Thymus (tissue), 14 donors: ENCODE measurements at places on chromosomes 2 and 18. TPM values are rescaled to one million over a fixed set of nuclear protein-coding genes. Genes with fewer than 3 reads are reported as not detected.

GRCh38 chr2:35973737-35974132 lies 381.8 kb upstream of the CRIM1 start:
- DNase-seq: no peak

- DNase-seq: no peak
Measured at GRCh38 chr2:231879216-231879615, 47.0 kb downstream of the NPPC start.

Gene SLC4A5
- 0.85 TPM for total RNA-seq

GRCh38 chr2:8086796-8087479 lies 594.9 kb upstream of the ID2 start:
- DNase-seq: no peak

DNA sequence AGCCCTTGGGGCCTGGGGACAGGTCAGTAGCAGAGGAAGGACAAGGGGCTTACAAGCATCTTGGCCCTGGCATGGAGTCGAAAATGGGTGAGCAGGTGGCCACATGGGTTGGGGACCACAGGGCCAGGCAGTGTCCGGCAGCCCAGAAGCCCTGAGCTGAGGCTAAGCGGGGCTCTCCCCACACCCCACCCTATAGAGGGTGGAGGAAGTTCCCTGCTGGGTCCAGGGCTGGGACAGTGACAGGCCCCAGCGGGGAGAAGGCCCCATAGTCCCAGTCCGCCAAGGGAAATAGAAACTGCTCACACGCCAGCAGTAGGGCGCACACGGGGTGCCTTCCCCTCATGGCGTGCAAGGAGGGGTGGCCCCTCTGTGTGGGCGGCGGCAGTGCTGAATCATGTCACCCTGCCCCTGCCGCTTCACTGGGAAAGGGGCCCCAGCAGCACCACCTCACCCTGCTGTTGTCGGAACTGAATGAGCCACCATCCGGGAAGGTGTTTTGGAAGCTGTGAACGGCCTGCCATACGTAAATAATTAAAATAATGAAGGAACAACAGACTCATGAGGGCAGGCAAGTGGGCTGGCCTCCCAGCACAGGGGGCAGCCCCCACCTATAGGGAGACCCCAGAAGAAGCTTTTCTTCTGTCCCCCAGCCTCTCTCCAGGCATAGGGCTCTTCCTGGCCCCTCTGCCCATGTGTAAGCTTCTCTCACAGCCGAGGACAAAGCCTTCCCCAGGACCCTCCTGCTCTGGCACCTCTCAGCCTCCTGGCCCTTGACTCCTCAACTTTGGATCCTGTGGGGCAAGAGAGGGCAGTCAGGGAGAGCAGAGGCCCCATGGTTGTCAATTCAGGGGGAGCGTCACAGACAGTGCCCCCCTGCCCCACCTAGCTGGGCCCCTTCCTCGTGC lies 12.7 kb upstream of the DUSP2 start:
- no peak for DNase-seq

Gene RAB6C
- 0.05 TPM for total RNA-seq

Gene ANKRD30B
- total RNA-seq: not detected

DNA sequence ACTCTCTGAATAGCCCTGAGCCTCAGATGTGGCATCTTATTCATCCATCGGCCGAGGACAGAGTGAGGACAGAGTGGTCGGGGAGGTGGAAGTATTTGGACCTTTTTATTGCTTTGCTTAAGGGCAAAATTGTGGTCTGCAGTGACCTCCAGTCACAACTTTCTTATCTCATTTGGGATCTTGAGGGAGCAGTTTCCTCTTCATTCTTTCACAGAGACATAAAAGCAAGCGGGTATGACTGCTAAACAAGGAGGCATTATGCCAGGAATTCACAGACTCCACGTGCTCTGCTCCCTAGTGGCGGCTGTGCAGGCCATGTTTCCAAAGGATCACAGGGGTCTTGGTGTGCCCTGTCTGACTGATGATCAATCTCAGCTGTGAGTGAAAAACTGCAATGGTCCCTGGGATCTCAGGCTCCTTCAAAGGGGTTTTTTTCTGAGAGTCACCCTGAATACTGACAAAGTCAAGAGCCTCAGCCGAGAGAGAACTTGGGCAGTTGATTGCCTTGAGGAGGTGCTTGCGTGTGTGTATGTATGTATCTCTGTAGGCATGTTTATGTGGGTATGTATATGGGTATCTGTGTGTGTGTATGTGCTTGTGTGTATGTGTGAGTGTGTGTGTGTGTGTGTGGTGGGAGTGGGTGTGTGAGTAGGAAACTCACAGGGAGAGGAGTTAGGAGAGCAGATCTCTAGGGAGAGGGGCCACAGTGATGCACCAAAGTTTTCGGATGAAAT lies 47.7 kb downstream of the RAPGEF4 start:
- DNase-seq: no peak

DNA sequence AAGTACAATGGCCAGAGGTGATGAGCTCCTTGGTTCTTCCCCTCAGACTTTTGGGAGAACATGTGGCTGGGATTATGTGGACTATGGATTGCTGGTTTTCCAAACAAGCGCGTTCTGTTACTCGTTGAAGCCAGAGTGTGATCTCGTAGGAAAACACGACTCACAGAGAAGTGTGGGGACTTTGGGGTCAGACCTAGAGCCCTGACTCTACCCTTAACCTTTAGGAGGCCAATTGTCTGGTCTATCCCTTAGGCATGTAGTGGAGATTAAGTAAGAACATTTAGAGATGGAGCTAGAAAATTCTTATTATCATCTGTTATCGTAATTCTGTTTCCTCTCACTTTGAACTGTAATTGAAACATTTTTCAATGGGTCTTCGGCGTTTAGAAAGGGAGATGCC lies 35.8 kb downstream of the BCL2L11 start:
- no peak for DNase-seq

DNA sequence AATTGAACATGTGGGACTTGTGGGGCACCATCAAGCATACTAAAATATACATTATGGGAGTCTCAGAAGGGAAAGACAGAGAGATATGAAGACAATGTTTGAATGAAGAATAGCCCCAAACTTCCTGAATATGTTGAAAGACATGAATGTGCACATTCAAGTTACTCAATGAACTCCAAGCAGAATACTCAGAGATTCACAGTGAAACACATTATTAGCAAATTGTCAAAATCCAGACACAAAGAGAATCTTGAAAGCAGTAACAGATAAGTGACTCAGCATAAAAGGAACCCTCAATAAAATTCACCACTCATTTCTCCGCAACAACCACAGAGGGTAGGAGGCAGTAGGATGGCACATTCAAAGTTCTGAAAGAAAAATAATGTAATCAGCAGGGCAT lies 8.8 kb downstream of the C2orf92 start:
- DNase-seq: no peak

DNA sequence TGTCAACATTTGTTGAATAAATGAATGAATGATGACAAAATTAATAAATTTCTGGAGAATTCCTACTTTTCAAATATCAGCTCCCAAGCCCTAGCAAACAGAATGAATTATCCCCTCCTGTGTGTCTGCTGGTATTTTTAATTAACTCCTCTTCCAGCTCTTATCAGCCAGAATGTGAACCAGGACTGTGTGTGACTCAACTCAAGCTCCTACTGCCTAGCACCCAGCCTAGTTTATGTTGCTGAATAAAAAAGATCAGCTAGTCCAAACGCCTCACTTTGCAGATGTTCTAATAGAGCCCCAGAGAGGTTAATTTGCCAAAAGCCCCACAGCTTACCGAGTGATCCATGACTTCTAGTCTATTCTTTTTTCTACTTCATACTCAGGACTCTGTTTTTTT lies 50.3 kb downstream of the RABL2A start:
- no peak for DNase-seq

Gene FAM237A
- total RNA-seq: not detected

Gene ACMSD
- total RNA-seq: not detected

- no peak for DNase-seq
Measured at GRCh38 chr2:95058989-95059641, 33.6 kb downstream of the MAL start.

DNA sequence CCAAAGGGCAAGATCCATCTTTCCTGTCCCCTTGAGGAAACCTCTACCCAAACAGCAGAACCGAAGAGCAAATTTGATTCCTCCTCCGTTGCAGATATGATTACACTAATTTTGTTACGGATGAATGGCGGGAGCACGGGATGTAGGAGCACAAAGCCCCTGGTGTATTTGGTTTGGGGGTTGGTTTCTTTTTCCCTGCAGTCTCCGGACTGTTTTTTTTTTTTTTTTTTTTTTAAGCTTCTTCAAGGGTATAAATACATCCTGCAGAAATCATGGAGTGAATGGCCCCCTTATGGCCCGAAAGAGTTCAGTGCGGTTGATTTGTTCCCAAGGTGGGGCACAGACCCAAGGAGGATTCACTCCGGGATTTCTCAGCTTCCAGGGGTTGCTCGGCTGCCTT lies 135.3 kb upstream of the SH3BP4 start:
- DNase-seq: no peak

GRCh38 chr2:21013043-21013816 lies 30.6 kb downstream of the APOB start:
- DNase-seq: no peak

GRCh38 chr2:202040079-202040844 lies 6.6 kb downstream of the FZD7 start:
- no peak for DNase-seq

GRCh38 chr2:179237209-179237946 lies 27.3 kb downstream of the SESTD1 start:
- DNase-seq: no peak

Gene FBXO41
- total RNA-seq: 2.8 TPM
